ENCODE measurements at places on chromosomes 13 and 19.

- no peak for DNase-seq
These were observed 23.2 kb upstream of the GPC5 start for GRCh38 chr13:91375116-91375729.

- no peak for DNase-seq
These were observed 2.3 kb upstream of the LILRA4 start for GRCh38 chr19:54341295-54341694.

- no peak for DNase-seq
These were observed 26.4 kb downstream of the RUBCNL start for GRCh38 chr13:46360604-46361003.

DNA sequence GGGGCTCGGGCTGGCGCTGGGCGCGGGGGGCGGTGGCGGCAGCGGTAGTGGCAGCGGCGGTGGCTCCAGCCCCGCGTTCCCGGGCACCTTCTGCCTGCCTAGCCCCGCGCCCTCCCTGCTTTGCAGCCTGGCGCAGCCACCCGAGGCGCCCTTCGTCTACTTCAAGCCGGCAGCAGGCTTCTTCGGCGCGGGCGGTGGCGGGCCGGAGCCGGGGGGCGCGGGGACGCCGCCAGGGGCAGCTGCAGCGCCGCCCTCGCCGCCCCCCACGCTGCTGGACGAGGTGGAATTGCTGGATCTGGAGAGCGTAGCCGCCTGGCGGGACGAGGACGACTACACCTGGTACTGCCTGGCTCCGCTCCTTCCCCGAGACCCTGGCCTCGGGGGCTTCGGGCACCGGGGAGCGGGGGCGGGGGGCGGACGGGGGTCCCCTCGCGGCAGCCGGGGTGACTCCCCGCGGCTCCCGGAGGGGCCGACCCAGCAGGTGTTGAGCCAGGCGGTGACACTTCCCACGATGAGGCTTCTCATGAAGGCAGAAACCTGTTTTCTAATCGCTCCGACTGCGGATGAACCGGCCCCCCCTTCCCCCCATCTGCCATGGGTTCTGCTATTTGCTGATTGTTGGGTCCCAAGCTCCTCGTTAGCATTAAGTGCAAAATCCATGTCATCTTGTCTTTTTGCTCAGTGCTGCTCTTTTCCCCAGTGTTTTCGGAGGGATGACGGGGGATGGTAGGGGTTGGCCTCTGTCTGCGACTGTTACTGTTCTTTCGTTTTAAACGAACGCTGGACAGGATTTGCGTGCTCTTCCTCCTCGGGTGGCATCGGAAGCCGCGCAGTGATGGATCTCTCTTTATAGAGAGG, 943 bp downstream of the SLAIN1 start:
- DNase-seq: peak; percentile 49

- DNase-seq: no peak
These were observed 21.2 kb downstream of the SIGLEC7 start for GRCh38 chr19:51163257-51163656.

GRCh38 chr19:18306888-18307260, 16.0 kb downstream of the LSM4 start:
- no peak for DNase-seq

DNA sequence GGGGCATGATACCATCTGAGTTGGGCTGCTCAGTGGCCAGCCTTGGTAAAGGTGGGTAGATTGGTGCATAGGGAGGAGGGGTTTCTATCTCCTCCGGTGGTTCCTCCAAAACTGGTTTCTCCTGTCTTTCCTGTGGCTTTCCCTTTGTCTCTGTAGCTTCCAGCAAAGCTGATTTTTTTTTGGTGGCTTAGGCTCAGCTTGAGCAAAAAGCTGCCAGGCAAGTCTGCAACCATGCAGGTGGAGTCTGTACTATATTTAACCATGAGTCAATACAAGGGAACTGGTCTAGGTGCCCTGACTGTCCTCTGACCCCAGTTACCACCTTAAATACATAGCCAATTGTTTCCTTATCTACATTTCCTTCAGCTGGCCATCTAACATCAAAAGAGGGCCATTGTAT, 64.0 kb upstream of the ZNF681 start:
- DNase-seq: no peak

GRCh38 chr13:46894568-46894967, 2.3 kb downstream of the HTR2A start:
- DNase-seq: no peak

GRCh38 chr19:35544110-35544802, 1.2 kb upstream of the TMEM147 start:
- DNase-seq: no peak

- DNase-seq: no peak
These were observed 8.1 kb downstream of the BLOC1S3 start for GRCh38 chr19:45186509-45187334.

GRCh38 chr19:3201911-3202310, 16.2 kb downstream of the NCLN start:
- DNase-seq: no peak

DNA sequence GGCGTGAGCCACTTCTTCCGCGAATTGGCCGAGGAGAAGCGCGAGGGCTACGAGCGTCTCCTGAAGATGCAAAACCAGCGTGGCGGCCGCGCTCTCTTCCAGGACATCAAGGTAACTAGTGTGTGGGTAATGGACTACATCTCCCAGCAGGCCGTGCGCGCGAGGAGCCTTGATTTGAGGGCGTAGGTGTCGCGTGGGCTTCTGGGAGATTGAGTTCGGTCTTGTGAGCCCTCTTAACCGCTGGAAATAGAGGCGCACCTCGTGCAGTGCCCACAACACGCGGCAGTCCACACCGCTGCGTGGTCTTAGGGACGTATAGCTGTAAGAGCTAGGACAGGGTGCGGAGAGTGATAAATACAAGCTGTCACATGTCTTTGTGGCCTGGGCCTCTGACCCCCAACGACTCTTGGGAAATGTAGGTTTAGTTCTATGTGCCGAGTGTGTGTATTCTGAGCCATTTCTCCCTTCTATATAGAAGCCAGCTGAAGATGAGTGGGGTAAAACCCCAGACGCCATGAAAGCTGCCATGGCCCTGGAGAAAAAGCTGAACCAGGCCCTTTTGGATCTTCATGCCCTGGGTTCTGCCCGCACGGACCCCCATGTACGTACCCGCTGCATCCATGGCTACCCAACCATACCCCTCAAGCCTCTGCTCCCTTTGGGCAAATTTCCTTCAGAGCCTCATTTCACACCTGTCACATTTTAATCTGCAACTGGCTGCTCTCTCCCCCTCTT, 864 bp downstream of the FTL start:
- peak; percentile 92 for DNase-seq

- DNase-seq: no peak
These were observed 1.7 kb upstream of the GALP start for GRCh38 chr19:56174086-56174485.

DNA sequence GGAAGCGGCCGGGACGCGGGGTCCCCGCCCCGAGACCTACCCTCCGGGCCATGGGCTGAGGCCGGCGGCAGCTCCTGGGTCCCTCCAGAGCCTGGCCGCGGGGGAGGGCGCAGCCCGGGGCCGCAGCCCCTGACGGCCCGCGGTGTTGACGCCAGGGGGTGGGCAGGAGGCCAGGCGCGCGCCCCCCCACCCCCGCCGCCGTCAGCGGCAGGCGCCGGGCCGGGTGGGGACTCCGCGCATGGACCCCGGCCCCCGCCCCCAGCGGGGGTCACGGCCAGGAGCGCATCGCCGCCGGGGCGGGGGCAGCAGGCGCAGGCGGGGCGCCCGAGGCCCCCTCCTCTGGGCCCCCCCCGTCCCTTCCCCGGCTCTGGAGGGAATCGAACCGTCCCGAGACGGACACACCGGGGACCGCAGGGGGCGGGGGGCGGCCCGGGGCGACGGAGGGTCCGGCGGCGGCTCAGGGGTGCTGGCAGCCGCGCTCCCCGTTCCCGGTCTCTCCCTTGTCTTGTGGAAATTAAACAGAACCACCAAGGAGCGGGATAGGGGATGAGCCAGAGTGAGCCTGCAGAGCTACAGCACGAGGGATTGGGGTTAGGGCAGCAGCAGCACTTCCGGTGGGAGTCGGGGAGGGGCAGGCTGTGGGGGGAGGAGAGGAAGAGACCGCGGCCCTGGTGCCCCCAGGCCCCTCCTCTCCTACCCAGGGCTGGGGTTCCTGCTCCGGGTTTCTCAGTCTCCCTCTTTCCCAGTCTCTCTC, at the start of gene MEIS3:
MEIS3 (minus strand) TSS at position 498 of the 754 bp plus-strand sequence; CDS start at position 52, 446 bp downstream.
- no peak for DNase-seq

DNA sequence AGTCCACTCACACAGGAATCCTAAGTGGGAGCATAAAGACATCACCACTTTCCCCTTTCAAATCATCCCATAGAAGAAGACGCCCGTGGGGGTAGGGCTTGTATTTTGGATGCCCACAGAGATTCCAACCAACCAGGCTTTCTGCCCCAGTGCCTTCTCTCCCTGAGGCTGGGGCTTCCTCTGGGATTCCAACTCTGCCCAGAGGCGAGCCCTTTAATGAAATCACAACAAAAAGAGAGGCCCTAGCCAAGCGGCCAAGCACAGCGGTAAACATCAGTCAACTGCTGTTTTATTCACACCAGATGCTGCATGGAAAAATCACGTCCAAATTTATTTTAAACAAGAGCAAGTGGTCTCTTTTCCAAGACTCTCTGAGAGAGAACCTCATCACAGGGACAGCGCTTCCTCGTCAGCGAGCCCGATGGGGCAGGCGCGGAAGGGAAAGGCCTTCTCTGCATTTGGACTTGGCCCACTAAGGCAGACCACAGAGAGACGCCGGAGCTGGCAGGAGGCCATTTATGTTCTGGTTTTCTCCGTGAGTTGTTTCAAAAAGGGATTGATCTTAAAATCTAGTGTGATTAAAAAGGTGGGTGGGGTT, 31.5 kb downstream of the ADPRHL1 start:
- DNase-seq: peak; percentile 81

DNA sequence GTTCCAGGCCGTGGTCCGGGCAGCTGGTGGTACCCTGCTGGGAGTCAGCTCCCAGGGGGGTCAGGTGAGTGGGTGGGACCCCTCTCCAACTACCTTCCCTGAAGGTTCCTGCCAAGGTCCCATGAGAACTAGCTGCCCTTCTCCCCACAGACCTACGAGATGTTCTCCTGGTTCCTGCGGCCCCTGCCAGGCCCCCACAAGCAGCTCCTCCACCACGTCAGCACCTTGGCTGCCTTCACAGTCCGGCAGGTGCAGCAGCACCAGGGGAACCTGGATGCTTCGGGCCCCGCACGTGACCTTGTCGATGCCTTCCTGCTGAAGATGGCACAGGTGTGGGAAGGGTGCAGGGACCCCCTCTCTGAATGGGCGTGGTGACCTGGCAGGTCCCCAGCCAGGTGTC, 5.5 kb downstream of the CYP2S1 start:
- DNase-seq: no peak

DNA sequence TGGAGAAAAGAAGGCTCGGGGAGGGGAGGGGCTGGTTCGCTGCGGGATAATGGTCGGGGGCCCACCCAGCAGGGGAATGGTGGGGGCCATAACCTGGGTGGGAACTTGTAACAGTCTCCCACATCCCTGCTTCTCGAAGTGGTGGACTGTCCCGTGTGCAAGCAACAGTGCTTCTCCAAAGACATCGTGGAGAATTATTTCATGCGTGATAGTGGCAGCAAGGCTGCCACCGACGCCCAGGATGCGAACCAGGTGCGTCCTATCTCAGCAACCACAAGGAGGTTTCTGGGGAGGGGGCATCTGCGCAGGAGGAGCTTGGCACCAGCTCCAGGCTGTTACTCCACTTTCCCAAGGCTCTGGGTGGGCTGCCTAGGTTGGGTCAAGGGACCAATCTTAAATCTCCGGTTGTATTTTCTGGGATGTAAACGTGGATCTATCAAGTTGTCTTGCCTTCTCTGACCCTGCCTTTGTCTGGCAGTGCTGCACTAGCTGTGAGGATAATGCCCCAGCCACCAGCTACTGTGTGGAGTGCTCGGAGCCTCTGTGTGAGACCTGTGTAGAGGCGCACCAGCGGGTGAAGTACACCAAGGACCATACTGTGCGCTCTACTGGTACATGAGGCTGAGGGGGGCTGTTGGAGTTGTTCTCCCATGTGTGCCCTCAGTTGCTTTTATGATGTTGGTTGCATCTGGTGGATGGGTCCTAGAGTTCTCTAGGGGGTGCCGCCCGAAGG, 1.6 kb downstream of the TRIM28 start:
- DNase-seq: no peak

DNA sequence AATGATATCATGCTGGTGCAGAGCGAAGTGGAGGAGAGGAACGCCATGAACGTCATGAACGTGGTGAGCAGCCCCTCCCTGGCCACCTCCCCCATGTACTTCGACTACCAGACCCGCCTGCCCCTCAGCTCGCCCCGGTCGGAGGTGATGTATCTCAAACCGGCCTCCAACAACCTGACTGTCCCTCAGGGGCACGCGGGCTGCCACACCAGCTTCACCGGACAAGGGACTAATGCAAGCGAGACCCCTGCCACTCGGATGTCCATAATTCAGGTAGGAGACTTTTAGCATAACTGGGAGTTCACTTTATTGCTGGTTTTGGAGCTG, 3.3 kb downstream of the PCDH17 start:
- DNase-seq: no peak

DNA sequence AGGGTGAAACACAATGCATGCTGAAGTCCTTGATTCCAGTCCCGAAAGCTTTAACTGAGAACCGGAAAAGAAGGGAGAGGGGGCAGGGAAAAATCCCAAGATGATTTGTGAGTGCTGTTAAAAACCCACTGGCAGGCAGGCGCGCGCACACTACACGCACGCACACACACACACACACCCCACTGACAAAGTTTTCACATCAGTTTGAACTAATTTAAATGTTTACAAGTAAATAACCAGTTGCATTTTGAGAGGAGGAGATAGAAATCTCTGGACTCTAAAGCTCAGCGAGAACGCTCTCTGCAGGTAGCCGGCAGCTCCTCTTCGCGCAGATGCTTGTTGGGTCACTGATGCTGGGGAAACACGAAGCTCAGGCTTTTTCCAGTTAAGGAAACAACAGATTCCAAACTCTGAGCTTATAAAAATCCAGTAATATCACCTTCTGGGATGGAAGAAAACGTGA, 818 bp upstream of the SLITRK1 start:
- DNase-seq: no peak

DNA sequence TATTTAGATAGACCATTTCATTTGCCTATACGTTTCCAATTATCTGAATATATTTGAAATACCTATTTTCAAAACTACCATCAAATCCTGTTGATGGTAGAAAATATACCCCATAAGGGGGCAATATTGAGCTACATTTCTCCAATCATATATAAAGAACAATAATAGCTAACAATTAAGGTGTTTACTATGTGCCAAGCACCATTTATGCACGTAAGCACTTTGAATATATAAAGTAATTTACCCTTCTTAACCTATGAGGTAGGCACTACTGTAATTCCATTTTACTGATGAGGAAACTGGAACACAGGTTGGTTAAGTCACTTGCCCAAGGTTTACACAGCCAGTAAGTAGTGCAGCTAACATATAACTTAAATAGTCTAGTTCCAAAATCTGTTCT, 79.2 kb downstream of the UBL3 start:
- DNase-seq: no peak

- no peak for DNase-seq
These were observed 28.3 kb upstream of the GARRE1 start for GRCh38 chr19:34226036-34226435.

- DNase-seq: peak; percentile 52
These were observed 15.2 kb downstream of the ZSCAN5C start for GRCh38 chr19:56217039-56217949.

DNA sequence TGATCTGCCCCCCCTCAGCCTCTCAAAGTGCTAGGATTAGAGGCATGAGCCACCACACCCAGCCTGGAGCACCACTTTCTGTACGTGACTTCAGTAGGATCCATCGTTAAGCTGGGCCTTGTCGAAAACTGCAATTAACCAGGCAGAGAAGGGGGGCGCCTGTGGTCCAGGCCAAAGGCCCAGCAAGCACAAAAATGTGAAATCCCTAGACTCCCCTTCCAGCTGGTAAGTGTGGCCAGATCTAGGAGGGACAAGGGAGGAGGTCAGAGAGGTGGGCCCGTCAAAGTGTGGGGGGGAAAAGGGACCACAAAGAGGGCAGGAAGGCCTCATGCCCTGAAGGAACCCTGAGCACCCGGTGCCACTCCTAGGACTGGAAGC, 13.8 kb downstream of the DDX39A start:
- no peak for DNase-seq
